ELF-1 (cell line): ENCODE measurements at places on chromosomes 7 and 10.

DNA sequence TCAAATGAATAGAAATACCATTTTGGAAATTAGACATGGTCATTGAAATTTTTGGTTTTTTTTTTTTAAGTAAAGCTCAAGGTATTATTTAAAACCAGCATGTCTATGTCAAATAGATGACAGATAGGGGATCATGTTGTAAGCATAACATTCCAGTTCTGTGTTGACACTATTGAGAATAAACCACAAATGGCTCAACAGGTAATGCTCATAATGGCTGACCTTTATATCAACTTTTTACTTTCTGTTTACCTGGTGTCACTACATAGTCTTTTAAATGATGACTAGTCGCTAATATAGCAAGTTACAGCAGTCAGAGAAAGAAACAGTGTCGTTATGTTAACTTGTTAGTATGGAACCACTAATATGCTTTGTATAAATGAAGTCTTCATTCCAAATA is 616.0 kb downstream of the GATA3 start:
- no peak for DNase-seq

GRCh38 chr10:132884691-132885271 is 57.6 kb downstream of the CFAP46 start:
- DNase-seq = no peak

GRCh38 chr7:142804728-142805207 is 34.0 kb downstream of the PRSS2 start:
- DNase-seq = no peak

- no peak for DNase-seq
Observed at GRCh38 chr7:69934144-69934903, 336.0 kb downstream of the AUTS2 start.

- DNase-seq = peak; percentile 97
Observed at GRCh38 chr10:42782446-42783180, at the start of gene BMS1. BMS1 (plus strand) TSS chr10:42782795; CDS start chr10:42784395, 1,600 bp downstream.

- DNase-seq = no peak
Observed at GRCh38 chr10:101767600-101767945, 8.3 kb downstream of the FGF8 start.

GRCh38 chr10:115092258-115092554 is 959 bp upstream of the ATRNL1 start:
- DNase-seq = no peak

GRCh38 chr7:81533426-81533825 is 236.4 kb downstream of the HGF start:
- no peak for DNase-seq

DNA sequence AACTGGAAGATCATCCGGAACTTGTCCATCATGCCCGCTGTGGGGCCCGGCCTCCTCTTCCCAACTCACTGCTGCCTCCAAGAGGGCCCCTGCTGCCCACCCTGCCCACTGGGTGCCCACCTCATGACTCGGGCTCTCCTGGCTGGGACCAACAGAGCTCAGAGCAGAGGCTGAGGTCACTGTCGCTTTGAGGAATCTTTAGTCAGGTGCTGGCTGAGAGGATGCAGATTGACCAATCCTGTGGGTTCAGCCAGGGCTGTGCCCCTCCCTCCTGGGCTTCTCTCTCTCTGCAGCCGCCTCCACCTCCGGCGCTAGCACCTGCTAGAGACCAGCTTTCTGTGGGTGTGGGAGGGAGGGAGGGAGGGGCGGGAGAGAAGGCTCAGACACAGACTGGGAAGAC is at the start of gene CALHM1:
CALHM1 (minus strand) TSS at position 181 of the 400 bp plus-strand sequence; CDS start at position 32, 149 bp downstream.
- DNase-seq = peak; percentile 74

DNA sequence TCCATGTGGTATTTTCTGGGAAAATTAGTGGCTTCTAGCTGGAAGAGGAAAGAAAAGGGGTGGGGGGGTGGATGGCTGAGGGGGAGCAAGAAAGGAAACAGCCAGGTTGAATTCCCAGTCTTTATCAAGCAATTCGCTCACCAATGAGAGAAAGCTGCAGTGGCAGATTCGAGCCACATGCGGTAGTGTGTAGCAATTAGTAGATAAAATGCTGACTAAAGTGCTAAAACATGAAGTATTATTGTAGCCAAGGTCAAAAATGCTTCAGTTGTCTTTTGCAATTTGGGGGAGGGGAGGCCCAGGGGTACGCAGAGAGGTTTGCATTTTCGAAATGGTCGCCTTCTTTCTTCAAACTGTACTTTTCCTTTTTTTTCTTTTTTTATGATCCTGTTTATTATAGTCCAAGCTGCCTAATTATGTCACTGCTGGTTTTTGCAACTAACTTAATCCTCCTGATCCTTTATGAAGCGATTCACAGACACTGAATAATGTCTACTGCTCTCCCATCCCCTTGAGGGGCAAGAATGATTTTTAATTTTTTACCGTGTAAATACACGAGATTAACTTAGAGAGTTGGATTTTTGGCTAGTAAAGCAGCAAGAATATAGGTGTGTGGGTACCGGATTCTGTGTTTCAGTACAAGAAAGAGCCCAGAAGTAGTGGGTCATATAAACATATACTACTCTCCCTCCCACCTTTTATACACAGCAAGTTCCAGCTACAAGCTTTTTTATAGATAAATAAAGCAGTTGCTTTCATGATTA is 3.6 kb upstream of the ARID5B start:
- no peak for DNase-seq

DNA sequence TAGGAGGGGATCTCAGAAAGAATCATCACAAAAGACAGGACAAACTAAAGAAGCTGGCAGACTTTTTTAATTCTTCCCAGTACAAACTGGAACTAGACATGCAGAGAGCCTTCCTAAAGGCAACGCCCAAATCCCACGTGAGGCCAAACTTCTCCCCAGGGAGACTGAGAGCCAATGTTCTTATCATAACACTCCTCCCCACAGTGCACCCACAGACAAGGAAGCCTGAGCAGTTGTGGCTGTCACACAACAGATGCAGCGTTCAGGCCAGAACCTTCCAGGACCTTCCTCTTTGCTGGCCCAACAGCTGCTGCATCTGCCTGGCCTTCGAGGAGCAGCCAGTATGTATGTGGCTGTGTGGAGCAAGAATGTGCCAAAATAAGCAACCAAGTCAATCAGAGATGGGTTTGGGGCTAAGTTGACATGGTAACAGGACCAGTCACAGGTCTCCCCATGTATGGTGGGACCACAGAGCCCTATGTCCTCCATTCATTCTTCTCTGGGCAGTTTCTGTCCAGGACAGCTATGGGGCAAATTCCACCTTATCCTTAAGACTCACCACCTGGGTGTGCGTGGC is 34.9 kb downstream of the SRPK2 start:
- DNase-seq = no peak

- DNase-seq = no peak
Observed at GRCh38 chr10:8180360-8181109, 126.0 kb downstream of the GATA3 start.
